NCI-H1048 (cell line): ENCODE measurements at places on chromosomes 6 and 20.

GRCh38 chr6:47098570-47098993, 56.5 kb upstream of the ADGRF1 start:
- no peak for DNase-seq

GRCh38 chr20:3420211-3420707, 12.8 kb upstream of the DNAAF9 start:
- DNase-seq: no peak

GRCh38 chr6:169591616-169592015, 110.2 kb downstream of the WDR27 start:
- DNase-seq: no peak

DNA sequence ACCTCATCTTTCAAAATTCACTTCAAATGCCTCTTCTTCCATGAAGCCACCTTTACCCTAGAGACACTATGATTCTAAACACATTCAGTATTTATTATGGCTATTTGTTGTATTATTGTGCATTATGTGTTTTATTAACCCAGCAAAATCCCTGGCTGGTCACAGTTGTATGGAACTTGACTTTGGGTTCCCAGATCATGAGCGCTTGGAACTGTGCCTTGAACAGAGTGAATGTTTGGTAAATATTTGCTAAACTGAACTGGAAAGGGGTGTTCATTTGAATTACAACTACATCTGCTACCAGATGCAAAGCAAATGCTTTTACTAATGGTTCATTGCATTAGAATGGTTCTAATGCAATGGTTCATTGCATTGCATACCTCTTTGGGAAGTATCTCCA, 259.8 kb downstream of the PKHD1 start:
- no peak for DNase-seq

DNA sequence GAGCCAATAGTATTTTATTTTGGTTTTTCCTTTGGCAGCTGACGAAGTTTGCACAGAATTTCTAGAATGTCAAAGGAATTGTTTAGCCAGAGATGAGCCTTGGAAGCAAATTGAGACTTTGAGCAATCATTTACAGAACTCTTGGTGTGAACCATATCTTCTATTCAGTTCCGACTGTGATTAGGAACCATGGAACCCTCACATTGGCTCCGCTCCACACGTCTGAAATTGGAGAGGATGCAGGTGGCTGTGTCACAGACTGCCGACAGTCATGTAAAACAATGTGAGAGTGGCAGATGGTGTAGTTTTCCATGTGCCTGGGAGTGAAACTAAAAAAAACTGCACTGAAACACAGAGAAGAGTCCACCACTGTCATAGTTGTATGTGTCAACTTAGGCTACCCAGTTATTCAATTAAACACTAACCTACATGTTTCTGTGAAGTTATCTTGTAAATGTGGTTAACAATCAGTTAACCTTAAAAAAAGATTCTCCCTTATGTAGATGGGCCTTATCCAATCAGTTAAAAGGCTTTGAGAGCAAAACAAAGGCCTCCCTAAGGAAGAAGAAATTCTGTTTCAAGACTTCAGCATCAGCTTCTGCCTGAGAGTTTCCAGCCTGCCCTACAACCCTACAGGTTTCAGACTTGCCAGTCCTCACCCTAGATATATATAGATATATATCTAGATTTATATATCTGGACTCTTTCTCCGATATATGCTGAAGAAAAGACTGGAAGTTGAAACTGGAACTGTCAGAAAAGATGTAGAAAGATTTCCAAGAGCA, 3.3 kb upstream of the HMGN4 start:
- DNase-seq: no peak

GRCh38 chr20:11431621-11432020, 486.1 kb upstream of the BTBD3 start:
- no peak for DNase-seq

- DNase-seq: no peak
These were observed 57.4 kb upstream of the FOXC1 start for GRCh38 chr6:1552296-1552761.

- DNase-seq: no peak
These were observed 166.1 kb downstream of the GRM4 start for GRCh38 chr6:33979750-33980149.

DNA sequence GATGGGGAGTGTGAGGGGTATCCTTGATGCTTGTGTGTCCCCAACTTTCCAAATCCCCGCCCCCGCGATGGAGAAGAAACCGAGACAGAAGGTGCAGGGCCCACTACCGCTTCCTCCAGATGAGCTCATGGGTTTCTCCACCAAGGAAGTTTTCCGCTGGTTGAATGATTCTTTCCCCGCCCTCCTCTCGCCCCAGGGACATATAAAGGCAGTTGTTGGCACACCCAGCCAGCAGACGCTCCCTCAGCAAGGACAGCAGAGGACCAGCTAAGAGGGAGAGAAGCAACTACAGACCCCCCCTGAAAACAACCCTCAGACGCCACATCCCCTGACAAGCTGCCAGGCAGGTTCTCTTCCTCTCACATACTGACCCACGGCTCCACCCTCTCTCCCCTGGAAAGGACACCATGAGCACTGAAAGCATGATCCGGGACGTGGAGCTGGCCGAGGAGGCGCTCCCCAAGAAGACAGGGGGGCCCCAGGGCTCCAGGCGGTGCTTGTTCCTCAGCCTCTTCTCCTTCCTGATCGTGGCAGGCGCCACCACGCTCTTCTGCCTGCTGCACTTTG, at the start of gene TNF:
Gene TNF, plus strand, starts transcription at position 231 of the 567 bp plus-strand sequence. Its CDS starts 177 bp downstream, at position 408.
- DNase-seq: no peak

DNA sequence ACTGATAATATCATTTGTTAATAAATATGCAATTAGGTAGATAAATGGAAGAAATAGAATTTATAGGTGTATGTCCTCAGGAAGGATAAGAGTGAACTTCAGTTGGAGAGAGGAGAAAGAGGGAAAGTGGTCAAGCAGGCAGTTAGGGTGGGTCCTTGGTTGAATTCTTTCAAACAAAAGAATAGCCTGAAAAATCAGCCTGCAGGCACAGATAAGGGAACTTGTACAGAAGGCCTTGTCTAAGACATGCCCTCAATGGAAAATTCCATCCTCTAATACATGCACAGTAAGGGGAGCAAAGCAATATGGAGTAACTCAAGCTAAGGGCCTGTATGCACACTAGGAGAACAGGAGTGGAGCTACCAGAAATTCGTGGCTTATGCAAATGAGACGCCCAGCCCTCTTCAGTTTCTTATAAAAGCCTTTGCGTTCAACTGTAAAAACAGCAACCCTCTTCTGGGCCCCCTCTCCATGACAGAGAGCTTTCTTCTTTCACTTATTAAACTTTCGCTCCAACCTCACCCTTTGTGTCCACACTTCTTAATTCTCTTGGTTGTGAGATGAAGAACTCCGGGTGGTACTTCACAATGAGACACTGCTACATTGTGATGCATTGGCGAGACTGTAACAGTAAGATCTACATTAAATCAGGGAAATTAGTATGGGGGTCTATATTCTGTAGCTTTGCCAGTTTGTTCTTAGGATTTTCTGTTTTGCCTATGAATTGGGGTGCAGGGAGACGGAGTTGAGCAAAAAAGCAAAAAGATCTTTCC, 147.0 kb downstream of the HS3ST5 start:
- no peak for DNase-seq

- no peak for DNase-seq
These were observed 25.3 kb upstream of the MTHFD1L start for GRCh38 chr6:150840185-150840584.

GRCh38 chr6:16644540-16645250, 116.6 kb downstream of the ATXN1 start:
- no peak for DNase-seq

DNA sequence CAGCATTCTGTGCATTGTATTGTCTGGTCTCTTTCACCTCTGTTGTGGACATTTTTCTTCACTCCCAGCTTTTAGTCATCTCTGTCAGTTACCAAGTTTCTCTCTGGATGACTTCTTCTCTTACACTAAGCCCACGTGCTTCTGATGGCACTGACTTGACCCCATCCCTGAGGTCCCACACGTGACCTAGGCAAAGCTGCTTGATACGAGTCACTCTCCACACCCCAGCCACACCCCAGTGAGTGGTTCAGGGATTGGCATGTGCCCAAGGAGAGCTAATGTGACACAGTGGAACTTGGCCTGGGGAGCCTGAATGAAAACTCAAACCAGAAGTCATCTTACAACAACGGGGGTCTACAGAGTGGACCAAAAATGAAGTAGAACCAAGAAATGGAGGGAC, 32.2 kb downstream of the HTR1E start:
- no peak for DNase-seq

GRCh38 chr6:2693231-2693630, 57.5 kb downstream of the MYLK4 start:
- no peak for DNase-seq

GRCh38 chr20:9409352-9409751, 105.0 kb upstream of the LAMP5 start:
- no peak for DNase-seq

DNA sequence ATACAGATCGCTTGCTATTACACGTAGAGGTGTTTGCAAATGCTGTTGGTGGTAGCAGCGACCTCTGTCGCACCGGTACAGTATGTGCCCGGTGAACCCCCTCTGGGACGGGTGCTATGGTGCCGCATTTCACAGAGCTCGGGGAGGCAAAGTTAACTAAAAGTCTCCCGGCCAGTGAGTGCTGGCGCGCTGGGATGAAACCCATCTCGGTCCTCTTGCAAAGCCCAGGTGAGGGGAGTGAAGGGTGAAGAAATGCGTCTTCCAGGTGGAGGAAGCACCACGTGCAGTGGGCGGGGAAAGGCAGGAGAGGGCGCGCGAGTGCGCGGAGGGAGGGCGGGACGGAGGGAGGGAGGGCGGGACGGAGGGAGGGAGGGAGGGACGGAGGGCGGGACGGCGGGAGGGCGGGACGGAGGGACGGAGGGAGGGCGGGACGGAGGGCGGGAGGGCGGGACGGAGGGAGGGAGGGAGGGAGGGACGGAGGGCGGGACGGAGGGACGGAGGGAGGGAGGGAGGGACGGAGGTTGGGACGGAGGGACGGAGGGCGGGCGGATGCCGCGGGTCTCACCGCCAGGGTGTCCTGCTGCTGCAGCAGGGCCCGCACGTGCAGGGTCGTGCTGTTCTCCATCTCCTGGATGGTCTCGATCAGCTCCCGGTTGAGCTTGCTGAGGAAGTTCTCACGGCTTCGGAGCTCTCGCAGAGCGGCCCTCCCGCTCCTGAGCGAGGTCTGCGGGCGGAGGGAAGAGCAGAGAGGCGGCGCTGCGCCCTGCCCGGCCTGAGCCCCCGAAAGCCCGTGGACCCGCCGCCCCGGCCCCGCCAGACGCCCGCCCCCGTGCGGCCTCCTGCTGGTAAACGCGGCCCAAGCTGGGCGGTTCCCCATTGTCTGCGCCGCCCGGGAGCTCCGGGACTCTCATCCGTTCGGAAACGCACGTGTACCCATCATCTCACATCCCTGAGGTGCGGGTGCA, 11.7 kb downstream of the C20orf96 start:
- DNase-seq: no peak

DNA sequence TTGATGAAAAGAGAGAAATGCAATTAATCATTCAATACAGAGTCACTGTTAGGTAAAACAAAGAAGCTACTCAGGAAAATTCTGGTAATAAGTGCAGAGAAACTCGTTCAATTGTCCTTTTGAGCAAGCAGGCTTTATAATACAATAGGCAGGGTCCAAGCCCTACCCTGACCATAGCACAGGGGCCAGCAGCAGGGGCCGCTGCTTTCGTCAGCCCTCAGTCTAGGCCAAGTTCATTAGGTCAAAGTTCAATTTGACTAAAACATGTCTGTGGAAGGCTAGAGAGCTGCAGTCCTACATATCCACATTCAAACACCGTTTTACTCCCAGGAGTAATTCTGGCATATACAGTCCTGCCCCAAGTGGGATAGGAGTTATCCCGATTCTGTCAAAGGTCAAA, 94.6 kb downstream of the BCAS1 start:
- DNase-seq: no peak

DNA sequence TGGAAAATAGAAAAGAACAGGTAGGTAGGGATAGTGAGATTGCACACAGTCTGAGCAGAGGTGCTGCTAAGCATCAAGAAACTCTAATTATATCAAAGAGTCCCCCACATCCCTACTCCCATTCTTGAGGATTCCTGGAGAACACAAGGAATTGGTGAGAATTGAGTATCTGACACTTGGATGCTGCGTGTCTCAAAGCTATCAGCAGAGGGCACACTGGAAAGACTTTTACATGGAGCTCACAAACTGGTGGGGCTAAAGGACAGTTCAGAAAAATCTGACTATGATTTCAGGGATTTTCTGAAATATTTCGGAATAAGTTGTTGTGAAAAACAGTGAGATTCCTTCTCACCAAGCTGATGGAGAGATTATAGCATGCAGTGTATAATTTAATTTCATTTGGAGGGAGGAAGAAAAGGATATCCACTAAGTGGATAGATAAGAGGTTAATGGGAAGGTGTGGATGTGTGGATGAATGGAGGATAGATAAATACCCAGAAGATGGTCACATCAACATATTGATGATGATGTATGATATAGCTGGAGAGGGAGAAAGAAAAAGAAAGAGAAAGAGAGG, 215.4 kb upstream of the DEFB112 start:
- no peak for DNase-seq

- DNase-seq: no peak
These were observed 225.1 kb upstream of the SSTR4 start for GRCh38 chr20:22810030-22810429.

GRCh38 chr6:148635070-148635743, 111.6 kb upstream of the UST start:
- no peak for DNase-seq

- DNase-seq: no peak
These were observed 19.3 kb downstream of the TOP1 start for GRCh38 chr20:41047975-41048305.

DNA sequence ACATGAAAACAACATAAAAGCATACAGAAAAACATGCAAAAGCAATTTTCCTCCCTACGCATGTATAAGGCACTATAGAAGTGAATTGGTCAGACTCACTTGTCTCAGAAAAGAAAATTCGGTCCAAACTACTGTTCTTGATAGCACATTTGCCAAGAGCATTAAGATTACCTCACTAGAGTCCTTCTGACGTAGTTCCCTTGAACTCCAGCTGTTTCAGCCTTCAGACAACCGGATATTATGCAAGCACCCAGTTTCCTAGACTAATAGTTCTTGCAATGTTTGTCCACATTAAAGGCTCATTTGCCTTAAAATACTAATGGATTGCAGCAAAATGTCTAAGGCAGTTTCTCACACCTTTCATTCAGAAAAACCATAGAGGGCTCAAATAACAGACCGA, 2.5 kb upstream of the CASS4 start:
- no peak for DNase-seq

- no peak for DNase-seq
These were observed 459.8 kb upstream of the CITED2 start for GRCh38 chr6:139834232-139834631.

GRCh38 chr6:163782436-163783003, 368.0 kb downstream of the QKI start:
- DNase-seq: no peak

GRCh38 chr20:16129411-16129810, 443.8 kb downstream of the KIF16B start:
- DNase-seq: no peak

- no peak for DNase-seq
These were observed 6.1 kb downstream of the C20orf173 start for GRCh38 chr20:35523298-35523888.
